ENCODE measurements at places on chromosomes 11 and 22.

DNA sequence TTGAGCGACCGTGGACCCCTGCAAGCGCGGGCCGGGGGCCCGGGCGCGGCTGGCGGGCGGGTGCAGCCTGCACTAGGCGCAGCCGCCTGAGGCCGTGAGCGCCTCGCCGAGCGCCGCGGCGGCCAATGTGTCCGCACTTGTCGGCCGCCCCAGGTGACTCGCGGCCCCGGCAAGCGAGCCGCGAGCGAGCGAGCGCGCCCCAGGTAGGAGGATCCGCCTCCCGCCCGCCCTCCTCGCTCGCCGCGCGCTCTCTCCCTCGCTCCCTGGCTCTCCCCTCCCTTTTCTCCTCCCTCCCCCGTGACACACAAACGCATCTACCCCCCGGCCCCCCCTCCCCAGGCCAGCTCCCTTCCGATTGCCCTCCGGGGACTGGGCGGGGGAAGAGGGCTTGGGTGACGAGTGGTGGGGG is at the start of gene WNT7B:
TSS of gene WNT7B (minus strand) at position 160 of the 409 bp plus-strand sequence. CDS start 408 bp downstream, outside the sequence.
- DNase-seq: no peak

GRCh38 chr11:132987936-132988335 is 544.4 kb downstream of the OPCML start:
- DNase-seq: no peak

- no peak for DNase-seq
Measured at GRCh38 chr11:62502030-62502730, 44.4 kb downstream of the AHNAK start.

- no peak for DNase-seq
Measured at GRCh38 chr11:17548444-17548843, 1.4 kb downstream of the OTOG start.

DNA sequence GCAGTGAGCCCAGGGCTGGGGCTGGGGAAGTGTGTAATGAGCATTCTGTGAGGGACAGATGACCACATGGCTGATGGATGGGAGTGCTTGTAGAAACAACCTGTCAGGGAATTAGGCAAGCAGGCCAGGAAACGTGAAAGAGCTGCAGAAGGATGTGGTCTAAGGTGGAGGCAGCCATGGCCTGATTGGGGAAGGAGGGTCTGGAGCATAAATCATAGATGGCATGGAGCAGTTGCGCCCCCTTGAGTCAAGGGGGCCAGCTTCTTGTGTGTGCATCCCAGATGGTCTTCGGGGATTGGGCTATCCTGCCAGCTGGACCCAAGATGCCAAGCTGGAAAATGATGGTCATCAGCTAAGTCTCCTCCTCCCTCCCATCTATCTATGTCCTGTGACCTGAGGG is 119.4 kb upstream of the CLPB start:
- DNase-seq: no peak

DNA sequence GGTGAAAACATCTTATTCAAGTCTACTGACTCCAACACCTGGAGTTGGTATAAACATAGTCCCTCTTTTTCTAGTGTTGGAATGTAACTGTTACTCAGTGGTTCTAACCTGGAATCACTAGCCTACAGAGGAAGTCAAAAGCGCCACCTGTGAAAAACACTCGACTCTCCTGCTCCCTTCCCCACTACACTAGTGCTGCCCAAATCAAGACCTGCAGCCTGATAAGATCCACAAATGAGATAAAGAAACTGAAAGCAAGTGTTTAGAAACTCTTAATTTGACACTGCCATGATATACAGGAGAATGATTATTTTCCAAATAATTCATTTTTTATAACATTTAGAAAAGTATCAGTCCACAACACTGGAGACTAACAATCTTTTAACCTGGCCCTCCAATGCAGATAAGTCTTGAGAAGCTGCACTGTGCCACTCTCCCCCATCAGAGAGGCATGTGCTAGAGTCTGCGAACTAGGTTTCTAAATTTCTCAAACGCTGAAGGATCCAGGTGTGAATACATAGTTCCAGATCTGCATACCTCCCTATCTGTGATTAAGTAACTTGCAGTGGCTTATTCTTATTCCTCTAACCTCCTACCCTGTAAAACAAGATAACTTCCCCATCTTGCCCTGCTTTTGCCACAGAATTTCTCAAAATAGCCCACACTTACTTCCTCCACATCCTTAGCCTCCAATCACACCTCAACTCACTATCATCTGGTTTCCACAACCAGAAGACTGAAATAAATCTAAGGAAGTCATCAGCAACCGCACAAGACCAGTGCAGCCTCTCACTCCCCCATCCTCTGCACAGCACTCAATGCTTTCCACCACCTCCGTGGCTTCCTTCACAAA is 88.1 kb downstream of the RRAS2 start:
- DNase-seq: no peak

GRCh38 chr11:77446911-77447629 is 26.8 kb downstream of the PAK1 start:
- no peak for DNase-seq

DNA sequence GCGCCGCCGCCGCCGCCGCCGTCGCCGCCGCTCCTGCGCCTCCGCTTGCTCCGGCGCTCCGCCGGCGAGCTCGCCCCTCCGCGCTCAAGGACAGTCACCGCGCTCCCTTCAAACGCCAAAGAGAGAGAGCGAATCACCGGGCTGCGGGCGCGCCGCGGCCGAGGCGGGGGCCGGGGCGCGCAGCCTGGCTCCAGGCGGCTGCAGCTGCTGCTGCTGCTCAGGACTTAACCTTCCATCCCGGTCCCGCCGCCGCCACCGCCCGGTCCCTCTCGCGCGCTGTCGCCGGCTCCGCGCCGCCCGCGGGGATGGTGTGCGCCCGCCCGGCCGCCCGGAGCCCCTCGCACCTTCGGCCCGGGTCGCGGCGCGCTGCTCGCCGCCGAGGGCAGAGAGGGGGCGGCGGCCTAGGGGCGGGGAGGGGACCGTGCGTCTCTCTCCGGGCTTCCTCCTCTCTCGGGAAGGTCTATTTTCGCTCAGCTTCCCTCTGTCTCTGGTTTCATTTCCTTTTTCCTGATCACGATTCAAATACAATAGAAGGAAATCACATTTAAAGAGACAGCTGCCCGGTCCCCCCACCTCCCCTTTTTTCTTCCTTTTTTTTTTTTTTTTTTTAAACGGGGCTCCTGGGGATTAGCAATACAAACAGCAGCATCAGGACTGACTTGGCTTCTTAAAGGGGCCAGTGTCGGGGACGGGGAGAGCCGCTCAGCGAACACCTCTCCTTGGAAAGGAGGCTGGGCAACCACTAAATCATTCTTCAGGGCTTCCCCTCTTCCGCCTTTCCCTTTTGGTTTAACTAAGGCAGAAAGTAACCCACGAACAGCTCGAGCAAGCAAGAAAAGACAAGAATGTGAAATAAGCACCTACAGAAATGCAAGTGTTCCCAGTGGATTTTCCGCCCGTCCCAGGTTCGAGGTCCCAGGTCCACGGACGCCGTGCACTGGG is 22.1 kb downstream of the LMO2 start:
- no peak for DNase-seq

GRCh38 chr22:30232716-30233218 is 13.8 kb downstream of the LIF start:
- DNase-seq: no peak

DNA sequence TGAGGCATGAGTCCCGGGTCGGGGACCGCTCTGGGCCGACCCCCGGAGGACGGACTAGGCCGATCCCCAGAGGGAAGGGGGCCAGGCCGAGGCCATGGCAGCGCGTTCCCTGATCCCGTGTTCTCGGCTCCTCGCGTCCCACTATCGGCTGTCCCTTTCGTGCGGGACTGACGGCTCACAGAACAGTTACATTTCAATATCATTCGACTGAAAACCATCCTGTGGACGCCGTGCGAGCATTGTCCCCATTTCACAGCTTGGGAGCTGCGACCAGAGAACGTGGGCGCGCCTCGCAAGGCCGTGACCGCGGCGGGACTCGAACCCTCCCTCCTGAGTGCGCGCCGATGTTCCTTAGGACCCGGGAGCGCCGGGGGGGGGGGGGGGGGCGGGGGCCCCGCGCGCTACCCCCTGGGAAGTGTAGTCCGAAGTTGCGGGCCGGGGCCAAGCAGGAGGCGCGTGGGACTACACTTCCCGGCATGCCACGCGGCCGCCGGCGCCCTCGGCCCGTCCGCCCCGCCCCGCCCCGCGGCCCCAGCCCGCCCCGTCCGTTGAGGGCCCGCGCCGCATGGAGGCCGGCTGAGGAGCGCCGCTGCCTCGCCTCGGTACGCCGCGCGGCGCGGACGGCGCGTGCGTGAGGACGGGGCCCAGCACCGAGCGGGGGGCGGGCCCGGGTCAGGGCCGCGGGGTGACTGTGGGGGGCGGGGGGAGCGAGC is at the start of gene TRABD:
TSS of gene TRABD (plus strand) at position 539 of the 713 bp plus-strand sequence. CDS start 7,148 bp downstream, outside the sequence.
- peak; percentile 68 for DNase-seq

GRCh38 chr11:33437529-33437928 is 180.3 kb downstream of the HIPK3 start:
- no peak for DNase-seq

GRCh38 chr11:67673902-67674301 is 521 bp downstream of the ALDH3B2 start:
- DNase-seq: no peak

DNA sequence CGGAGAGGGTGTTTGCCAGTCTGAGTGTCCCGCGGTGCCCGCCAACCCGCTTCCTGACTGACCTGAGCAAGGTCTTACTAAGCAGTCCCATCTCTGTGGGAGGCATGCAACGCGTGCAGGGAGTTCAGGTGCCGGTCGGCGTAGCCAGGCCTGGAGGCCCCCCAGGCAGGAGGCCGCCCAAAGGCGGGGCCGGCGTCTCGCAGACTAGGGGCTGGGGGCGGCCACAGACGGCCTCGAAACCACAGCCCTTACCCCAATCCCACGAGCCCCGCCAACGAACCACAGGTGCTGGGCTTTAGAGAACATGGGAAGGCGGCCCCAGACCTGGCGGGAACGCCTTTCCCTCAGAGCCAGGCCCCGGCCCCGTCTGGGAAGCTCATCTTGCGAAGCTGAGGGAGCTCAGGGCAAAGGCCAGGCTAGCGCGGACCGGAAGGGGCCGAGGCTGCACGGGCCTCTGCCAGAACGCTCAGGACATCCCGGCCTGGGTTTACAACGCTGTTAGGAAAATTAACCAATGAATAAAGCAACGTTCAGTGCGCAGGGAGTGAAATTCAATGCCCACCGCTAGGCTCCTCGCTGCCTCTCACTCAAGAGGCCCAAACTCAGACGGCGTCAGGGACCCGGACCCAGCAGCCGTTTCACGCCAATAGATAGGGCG is 2.1 kb upstream of the MTFP1 start:
- no peak for DNase-seq

GRCh38 chr11:111347723-111348115 is 31.4 kb downstream of the POU2AF1 start:
- no peak for DNase-seq

DNA sequence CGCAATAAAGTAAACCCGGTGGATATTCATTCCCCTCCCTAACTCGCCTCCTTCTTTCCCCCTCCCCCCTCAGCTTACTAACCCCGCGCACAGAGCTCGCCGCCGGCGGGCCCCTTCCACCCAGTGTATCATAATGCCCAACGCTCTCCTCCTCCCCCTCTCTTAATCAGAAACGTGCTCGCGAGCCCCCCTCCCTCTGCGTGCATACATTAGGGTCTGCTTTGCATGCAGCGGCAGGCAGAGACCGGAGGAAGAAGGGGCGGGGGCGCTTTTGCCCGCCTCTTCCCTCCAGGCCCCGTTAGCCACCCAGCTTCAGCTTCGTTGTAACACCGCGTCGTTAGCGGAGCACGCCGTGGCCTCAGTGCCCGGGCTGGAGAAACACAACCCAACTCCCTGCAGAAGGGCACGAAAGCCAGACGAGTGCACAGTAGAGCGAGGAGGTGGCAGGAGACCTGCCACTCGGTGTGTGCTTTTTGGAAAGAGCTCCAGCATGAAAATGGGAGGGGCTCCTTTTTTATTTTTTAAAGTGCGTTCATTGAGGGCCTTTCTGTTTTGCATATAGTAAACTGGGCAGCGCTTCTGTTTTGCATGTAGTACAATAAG is 901 bp upstream of the KMT2A start:
- DNase-seq: peak; percentile 75

DNA sequence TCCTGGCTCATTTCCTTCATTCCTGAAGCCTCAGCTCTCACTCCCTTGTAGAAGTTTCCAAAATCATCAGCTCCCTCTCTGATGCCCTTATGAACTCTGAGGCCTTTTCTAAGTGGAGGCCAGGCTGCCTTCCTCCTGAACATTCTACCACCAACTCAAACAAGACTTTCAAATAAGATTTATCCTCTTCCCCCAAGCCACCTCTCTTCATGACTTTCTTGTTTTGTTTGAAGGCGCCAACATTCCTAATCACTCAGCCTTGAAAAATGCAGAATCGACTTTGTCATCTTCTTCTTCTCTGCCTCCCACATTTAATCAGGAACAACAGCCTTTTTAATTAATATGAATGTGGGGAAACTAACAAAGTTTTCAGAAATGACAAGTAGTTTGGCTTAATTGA is 927.9 kb downstream of the OPCML start:
- DNase-seq: no peak

DNA sequence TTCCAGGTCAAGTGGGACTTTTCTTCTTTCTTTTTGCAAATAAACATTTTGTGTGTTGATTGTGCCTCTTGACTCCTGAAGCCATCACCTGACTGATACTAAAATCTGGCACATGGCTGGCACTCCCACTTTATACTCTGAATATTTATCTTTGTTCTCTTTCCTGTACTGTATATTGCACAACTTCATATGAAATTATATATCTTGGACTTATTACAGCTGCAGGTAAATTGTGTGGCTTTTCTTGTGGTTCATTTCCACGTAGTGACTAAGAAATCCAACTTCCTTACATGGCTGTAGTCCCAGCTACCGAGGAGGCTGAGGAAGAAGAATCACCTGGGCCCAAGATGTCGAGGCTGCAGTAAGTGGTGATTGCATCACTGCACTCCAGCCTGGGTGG is 23.7 kb upstream of the OR5B12 start:
- DNase-seq: no peak

- no peak for DNase-seq
Measured at GRCh38 chr11:118042796-118043195, 34.1 kb upstream of the TMPRSS4 start.

- DNase-seq: no peak
Measured at GRCh38 chr11:24679821-24680351, 183.0 kb downstream of the LUZP2 start.

GRCh38 chr11:11422411-11423128 is 69.5 kb upstream of the CSNK2A3 start:
- no peak for DNase-seq

DNA sequence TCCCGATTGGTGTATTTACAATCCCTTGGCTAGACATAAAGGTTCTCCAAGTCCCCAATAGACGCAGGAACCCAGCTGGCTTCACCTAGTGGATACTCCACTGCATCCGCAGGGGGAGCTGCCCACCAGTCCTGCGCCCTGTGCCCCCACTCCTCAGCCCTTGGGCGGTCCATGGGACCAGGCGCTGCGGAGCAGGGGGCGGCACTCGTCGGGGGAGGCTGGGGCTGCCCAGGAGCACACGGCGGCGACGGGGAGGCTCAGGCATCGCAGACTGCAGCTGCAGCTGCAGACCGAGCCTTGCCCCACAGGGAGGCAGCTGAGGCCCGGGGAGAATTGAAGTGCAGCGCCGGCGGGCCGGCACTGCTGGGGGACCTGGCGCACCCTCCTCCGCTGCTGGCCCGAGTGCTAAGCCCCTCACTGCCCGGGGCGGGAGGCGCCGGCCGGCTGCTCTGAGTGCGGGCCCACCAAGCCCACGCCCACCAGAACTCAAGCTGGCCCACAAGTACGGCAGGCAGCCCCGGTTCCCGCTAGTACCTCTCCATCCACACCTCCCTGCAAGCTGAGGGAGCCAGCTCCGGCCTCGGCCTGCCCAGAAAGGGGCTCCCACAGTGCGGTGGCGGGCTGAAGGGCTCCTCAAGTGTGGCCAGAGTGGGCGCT is 12.2 kb upstream of the SIK3 start:
- DNase-seq: no peak

Measured in NCI-H187 (cell line).